ENCODE measurements at places on chromosomes 6 and 20.

DNA sequence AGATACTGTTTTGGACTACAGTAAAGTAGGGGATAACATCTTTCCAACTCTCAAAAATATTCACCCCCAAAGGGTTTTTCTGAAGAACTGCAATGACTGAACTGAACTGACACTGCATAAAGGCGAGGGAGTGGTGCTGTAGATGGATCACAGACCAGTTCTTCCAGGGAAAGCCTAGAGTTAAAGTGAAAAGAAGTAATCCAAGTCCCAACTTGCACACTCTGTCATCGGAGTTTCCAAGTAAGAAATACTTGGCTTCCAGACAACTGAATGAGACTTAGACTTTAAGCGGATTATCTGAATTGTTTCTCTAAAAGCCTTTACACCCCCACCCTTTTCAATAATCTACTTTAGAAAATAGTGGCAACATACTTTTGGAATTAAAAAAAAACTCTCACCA is 134.1 kb upstream of the PREP start:
- no peak for DNase-seq

DNA sequence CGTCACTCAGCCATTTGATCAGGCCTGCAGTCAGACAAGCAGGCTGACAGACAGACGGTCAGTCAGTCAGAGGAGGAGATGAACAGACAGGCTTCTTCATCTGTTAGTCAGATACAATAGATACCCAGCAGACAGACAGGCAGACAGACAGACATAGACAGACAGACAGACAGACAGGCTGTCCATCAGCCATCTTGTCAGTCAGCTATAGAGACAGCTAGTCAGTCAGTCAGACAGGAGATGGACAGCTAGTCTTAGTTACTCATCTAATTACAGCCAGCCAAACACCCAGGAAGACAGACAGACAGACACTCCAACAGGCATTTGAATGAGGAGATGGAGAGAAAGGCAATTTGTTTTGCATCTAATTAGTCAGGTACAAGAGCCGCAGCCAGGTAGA is 36.4 kb downstream of the KCNB1 start:
- no peak for DNase-seq

GRCh38 chr20:57702091-57702490 is 7.7 kb downstream of the PMEPA1 start:
- DNase-seq = no peak

DNA sequence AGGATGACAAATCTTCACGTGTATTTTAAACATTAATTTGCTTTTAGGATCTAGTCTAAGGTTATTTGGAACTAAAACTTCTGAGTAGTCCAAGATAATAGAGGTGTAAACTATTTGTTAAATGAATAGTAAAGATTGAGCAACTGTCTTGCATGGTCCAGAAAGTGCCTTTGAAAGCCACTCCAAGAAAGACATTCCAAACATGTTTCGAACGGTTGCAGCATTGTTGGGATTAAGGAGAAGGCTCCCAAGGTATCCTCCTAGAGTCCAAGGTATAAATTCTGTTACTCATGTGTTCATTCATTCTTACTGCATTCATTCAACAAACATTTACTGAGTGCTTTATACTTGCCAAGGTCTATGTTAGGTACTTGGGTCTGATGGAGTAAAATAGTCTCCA is 28.8 kb upstream of the MYLK2 start:
- no peak for DNase-seq

DNA sequence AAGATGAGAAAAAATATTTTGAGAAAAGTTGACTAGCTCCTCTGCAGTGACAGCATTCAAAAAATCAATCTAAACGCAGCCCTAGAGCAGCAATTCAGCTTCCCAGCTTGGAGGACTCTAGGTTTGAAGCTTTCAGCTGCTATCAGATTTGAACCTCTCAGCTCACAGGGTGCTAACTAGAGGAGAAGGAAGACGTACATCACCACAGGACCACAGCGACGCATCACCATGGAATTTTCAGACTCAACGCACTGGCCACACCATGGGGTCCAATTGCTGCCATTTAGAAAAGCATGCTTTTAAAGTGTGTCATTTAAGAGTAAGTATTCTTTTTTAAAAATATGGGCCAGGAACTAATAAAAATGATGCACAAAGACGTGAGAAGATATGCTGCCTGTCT is 45.0 kb upstream of the FUCA2 start:
- no peak for DNase-seq

DNA sequence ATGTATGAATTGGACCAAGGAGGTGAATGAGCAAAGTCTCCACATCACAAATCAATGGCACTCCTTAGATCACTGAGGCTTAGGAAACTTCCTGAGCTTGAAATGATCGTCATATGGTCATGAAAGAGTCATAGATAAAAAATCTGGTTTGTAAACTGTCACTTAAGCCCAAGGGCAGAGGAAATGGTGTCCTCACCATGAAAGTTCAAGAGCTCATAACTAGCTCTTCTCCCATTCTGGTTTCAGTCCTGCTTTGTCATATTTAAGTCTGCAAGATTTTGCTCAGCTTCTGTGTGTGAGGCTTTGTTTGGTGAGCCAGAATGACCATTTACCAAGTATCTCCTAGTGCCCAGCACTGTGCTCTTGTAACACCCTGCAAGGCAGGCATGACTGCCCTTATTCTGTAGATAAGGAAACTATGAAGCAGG is 60.5 kb downstream of the GJA10 start:
- DNase-seq = no peak

DNA sequence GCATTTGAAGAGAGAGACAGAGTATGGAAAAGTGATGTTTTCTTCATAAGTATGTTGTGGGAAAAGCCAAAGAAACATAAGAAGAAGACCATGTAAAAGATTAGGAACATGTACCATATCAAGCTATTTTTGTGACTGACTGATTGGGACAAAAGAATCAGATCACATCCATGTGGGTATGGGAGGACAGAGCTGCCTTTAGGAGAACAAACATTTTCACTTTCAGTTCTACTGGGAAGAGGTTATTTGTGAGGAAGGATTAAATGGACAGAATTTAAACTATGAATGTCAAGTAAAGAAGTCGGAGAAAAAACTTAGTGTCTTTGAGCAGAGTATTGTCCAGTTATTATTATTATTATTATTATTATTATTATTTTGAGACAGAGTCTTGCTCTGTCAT is 124.4 kb upstream of the HCRTR2 start:
- no peak for DNase-seq

DNA sequence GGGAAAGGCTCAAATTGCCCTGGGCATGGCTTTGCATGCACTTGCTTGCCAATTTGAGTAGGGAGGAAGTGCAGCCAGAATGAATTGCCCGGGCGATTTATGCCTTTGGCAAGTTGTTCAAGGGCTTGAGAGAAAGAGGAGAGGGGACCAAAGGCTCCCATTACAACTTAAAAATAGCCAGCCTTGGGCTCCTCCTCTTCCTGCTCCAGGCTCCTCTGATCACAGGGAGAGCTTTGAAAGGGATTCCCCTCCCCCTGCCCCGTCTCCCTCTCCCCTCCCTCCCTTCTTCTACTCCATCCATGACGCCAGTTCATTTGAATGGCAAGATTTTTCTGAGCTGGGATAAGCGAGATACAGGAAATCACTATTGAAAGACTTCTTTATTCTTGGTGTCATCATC is 304.9 kb upstream of the JAG1 start:
- DNase-seq = no peak

DNA sequence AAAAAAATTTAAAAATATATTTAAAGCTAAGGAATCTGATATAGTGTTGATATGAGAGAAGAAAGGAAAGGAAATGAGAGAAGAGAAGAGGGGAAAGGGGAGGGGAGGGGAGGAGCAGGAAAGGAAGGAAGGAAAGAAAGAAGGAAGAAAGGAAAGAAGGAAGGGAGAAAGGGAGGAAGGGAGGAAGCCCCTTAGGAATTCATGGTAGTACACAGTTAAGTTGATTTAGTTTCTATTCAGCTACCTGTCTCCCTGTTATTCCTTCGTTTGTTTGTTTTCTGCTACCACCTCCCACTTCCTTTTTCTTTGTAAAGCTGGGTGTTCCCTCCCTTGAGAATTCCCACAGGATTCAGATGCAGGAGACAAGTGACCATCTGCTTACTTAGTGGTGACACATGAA is 1025.4 kb upstream of the FLRT3 start:
- DNase-seq = no peak

DNA sequence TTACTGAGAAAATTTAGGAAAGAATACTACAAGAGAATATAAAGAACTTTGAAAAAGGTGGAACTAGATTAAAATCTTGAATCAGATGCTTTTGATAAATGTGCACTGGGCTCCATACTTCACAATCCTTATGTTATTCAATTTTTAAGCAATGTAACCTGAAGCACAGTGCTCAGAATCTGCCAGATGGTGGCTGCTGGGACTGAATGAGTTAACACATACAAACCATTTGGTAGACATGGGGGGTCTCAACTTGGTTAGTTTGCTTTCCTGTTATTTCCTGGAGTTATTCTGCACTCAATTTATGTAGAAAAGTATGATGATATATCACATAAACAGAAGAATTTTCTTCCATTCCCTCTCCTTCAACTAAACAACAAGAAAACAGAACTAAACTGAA is 326.5 kb downstream of the RNGTT start:
- peak; percentile 9 for DNase-seq

- DNase-seq = no peak
Observed at GRCh38 chr20:37881601-37882343, 21.2 kb upstream of the VSTM2L start.

DNA sequence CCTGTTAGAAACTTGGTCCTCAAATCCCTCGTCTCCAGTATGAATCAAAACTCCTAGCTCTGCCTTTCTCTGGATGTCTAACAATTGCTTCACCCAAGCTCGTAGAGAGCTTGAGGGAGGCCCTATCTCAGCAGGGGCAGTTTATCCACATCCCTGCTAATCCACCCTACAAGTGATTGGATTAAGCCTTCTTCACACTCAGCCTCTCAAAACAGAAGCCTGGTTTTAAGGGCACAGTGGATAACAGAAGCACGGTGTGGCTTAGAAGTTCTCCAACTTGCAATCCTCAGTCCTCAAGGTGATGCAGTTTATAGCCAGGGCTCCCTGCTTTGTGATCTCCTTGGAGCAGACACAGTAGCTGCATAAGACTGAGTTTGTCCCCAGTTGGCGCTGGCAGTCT is 383.9 kb downstream of the KIF16B start:
- DNase-seq = no peak

GRCh38 chr6:108712946-108713345 is 135.3 kb upstream of the ARMC2 start:
- DNase-seq = no peak

DNA sequence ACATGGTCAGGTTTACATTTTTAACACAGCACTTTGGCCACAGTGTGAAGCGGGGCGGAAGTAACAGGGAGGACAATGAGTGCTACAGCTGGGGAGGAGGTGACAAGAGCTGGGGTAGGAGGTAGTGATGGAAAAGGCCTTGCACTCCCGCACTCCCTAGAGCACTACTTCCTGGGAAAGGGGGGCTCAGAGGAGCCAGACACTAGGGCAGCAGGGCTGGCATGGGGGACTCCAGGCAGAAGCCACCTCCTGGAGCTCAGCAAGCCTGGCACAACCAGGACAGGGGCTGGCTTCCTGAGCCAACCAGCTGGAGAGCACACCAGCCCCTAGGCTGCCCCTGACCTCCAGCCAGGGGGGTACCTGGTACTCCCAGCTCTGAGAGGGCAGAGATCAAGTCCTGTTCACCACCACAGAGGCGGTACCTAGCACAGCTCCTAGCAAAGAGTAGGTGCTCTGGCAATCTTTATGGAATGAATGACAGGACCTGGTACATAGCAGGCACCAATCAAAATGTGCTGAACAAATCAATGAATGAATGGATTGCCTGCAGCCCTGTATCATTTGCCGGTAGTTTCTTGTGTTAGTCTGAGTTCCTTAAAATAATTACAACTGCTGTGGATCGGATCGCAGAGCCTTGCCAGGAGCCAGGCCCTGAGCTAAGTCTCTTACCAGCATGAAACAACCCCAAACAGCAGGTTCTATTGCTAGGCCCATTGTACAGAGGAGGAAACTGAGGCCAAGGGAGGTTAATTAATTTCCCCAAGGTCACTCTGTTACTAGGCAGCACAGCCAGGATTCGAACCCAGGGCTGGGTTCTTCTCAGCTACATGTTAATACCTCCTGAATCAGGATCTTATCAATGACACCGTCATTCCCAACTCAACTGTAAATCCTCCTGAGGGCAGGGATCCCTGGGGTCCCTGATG is 15.5 kb downstream of the NOL4L start:
- DNase-seq = no peak

DNA sequence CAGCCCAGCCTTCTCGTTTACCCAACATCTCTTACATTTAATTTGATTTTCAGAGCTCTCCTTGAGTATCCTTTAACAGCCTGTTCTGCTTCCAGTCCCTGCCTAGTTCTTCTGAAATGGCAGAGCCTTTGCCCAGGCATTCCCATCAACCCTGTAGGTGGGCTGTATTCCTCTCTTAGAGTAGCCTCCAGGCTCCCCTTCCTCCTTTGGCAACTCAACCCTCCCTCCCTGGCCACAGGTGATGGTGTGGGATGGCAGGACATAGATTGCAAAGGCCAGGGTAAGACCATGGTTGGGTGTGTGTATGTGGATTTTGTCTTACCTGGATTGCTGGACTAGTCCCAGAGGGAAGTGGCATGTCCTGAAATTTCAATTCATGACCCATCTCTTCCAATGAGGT is 125.4 kb downstream of the F13A1 start:
- DNase-seq = no peak

GRCh38 chr20:9686866-9687265 is 152.0 kb downstream of the PAK5 start:
- DNase-seq = no peak

DNA sequence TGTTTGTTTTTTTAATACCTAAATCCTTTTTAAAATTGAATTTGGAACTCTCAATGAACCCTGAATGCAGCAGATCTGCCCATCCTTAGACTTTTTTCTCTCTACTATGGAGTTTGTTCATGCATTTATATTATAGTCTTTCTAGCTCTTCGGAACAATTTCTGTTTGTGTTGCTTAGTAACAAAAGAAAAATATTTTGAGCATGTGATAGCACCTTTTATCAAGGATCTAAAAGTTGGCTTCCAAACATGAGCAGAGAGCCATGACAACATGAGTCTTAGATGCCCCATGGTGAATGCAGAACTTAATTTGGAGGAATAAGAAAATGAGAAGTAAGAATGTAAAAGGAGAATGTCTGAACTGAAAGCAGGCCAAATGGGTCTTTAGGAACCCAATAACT is 133.7 kb downstream of the EDN1 start:
- no peak for DNase-seq

GRCh38 chr6:169044381-169045230 is 209.0 kb downstream of the THBS2 start:
- DNase-seq = no peak

DNA sequence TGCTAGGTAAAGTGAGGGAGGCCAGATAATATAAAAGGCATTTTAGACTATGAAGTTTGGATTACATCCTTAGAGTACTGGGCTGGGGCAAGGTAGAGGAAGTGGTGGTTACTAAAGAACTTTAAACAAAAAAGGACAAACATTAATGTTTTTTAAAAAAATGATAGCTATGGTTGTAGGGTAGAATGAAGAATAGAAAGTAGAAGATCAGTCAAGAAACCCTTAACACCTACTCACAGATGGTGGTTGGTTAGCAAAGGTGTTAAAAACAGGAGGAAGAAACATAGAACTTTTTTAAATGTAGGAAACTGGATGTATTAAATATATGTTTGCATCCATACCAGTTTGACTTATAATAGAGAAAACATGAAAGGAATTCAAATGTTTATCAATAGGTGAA is 80.7 kb upstream of the ELOVL5 start:
- DNase-seq = no peak

Measured in DMS 273 treated with DMSO at 0.1 percent for 48 hours (cell line).